ENCODE measurements at places on chromosomes 12 and 14. TPM values are rescaled to one million over a fixed set of nuclear protein-coding genes. Genes with fewer than 3 reads are reported as not detected.

The RARG gene
- 2.7 TPM for total RNA-seq

The HOTAIR gene
- total RNA-seq, result not detected

The LYZ gene
- 141 TPM for total RNA-seq

The COQ10A gene
- total RNA-seq, result 40.7 TPM

The KRT83 gene
- not detected for total RNA-seq

The HPD gene
- 620 TPM for total RNA-seq

- DNase-seq, result no peak
These were observed 938.6 kb upstream of the MDGA2 start for GRCh38 chr14:48614003-48614402.

GRCh38 chr12:85713373-85713772 lies 122.8 kb downstream of the RASSF9 start:
- DNase-seq, result no peak

DNA sequence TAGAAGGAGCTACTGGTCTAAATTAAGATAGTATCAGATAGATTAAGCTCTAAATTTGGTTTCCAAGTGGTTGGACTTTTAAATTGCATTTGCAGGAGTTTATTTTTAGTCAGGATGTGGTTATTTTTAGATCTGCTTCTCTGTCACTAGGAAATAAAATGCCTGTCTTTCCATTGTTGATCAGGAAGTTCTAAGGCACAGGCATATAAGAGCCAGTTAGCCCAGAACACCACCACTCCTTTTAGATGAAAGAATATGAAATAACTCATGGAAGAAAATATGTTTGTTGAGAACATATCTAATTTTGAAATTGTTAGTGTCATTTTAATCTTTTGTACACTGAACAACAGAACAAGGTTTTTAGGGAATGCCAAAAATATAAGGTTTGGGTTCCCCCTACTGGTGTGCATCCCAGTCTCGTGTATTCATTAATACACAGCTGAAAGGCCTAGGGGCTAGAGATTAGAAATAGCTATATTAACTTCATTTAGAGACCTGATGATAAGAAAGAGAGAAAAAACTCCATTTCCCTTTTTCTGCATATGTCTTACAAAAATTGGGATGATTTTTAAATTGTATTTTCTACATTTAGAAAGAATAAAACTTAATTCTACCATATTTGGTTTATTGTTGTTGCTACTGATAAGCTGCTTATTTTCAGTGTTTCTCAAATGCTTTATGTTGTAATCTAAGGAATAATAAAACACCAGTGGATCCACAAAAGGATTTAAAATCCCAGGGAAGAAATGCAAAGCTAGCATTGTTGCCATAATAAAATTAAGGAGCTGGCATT lies 67.2 kb downstream of the RIC8B start:
- no peak for DNase-seq

- DNase-seq, result no peak
These were observed 3.1 kb upstream of the CREBL2 start for GRCh38 chr12:12608557-12608957.

DNA sequence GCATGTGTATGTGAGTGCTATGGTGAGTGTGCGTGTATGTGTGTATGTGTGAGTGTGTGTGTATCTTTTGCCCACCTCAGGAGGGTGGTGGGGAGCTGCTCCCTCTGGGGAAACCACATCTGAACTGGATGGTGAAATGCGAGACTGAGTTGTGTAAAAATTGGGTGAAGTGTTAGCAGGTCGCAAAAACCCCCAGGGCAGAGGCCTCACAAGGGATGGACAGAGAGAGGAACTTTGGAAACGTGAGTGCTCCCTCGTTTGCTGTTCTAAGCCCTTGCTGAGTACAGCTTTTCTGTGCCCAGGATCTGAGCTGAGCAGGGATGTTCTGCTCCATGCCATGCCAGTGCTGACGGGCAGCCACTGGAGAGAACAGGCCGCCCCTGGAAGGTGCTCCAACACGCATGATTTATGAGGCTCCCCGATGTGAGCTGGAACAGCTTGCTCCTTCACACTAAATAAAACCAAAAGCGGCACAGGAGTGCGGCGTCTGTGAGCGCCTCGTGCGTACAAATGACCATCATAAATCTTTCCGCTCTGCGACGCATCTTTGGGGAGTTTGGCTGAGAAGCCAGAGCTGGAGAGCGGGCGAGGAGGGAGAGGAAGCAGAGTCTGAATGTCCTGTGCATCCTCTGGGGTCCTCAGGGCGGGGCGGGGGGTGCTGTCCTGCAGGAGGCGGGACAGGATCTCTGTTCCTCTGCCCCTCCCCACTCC lies 14.1 kb upstream of the GALNT9 start:
- DNase-seq, result no peak

GRCh38 chr12:90280564-90281058 lies 572.0 kb upstream of the ATP2B1 start:
- no peak for DNase-seq

Data from liver (tissue), 10 donors.